ENCODE measurements at places on chromosomes 12 and 14.

DNA sequence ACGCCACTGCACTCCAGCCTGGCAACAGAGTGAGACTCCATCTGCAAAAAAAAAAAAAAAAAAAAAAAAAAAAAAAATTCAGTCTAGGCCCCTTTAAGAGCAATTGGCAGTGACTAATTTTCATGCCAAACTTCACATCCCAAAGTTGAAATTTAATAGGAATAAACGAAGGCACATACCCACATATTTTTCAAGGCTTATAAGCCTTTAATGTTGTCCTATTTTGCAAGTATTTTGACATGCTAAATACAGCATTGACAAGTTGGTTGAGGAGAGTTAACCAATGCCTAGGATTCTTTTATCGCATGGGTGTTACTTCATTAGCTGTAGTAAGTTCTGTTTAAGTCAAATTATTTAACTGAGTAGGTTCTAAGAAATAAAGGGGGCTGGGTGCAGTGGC is 23.5 kb upstream of the HIP1R start:
- no peaks in the 10 kb centered on the region for H3K36me3 ChIP-seq
- no peaks in the 10 kb centered on the region for H3K4me1 ChIP-seq
- H3K27ac ChIP-seq, result no peak overlapping the region
- H3K4me3 ChIP-seq, result no peak overlapping the region

DNA sequence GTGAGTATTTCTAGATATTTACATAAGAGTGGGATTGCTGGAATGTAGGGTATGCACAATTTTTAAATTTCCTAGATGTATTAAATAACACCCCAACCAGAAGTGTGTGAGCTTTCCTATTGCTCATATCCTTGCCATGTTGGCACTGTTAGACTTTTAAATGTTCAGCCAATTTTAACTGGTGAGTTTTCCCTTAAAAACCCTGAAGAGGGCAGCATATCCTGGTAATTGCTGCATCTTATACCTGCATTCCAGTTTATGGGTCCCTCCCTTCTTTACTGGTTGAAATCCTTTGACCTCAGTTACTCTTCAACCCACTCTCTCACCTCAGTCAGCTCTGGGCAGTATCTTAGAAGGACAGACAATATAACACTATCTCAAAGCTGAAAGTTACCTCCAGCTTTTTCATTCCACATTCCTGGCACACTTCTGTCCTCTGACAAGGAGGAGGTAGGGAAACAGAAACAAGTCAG is 270.6 kb downstream of the PAWR start:
- no peaks in the 10 kb centered on the region for H3K27me3 ChIP-seq
- H3K4me1 ChIP-seq, result no peaks in the 10 kb centered on the region
- H3K36me3 ChIP-seq, result no peaks in the 10 kb centered on the region
- DNase-seq, result no peak
- no peak overlapping the region for H3K27ac ChIP-seq

- no peaks in the 10 kb centered on the region for H3K27me3 ChIP-seq
- no peaks in the 10 kb centered on the region for H3K36me3 ChIP-seq
- no peak overlapping the region for H3K27ac ChIP-seq
- DNase-seq, result no peak
- no peaks in the 10 kb centered on the region for H3K4me1 ChIP-seq
Measured at GRCh38 chr12:83158613-83159207, 472.0 kb downstream of the TMTC2 start.

DNA sequence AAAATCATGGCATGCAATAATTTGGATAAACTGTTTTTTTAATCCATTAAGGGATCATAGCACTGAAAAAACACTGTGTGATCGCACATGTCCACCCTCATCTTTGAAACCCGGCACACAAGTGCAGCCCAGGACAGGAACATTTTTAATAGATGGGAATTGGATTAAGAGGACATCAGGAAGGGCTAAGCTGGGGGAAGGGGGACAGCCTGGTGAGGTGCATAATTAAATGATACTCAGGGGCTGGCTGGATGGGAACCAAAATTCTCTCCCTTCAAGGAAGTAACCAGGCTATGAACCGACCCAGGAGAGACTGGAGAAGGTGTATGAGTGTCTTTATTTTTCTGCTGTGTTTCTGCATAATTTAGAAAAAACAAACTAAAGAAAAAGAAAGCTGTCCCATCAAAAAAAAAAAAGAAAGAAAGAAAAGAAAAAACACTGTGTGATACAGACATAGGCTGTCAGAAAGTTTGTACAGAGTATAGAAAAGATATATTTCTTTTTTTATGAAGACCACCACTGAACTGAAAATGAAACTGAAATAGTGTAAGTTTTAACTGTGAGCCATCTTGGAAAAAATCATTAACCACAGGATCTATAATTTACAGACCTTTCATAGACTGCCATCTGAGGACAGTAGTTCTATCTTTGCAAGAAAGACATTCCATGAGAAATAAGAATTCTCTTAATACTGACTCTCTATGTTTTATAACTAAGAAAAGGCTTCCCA is 75.1 kb upstream of the SLC38A4 start:
- no peak for DNase-seq
- peaks cover 5% of the 10 kb centered on the region for H3K4me1 ChIP-seq
- no peak overlapping the region for H3K27ac ChIP-seq
- no peak overlapping the region for H3K4me3 ChIP-seq
- H3K36me3 ChIP-seq, result no peaks in the 10 kb centered on the region
- no peaks in the 10 kb centered on the region for H3K27me3 ChIP-seq

GRCh38 chr12:25866586-25867378 is 91.7 kb upstream of the RASSF8 start:
- no peak overlapping the region for H3K4me3 ChIP-seq
- no peaks in the 10 kb centered on the region for H3K4me1 ChIP-seq
- peaks cover 5% of the 10 kb centered on the region for H3K27me3 ChIP-seq

GRCh38 chr12:102806110-102806509 is 110.9 kb downstream of the PAH start:
- no peak overlapping the region for H3K27ac ChIP-seq
- H3K36me3 ChIP-seq, result no peaks in the 10 kb centered on the region
- H3K4me1 ChIP-seq, result no peaks in the 10 kb centered on the region
- no peaks in the 10 kb centered on the region for H3K27me3 ChIP-seq
- no peak for DNase-seq
- no peak overlapping the region for H3K4me3 ChIP-seq

- DNase-seq, result no peak
- no peaks in the 10 kb centered on the region for H3K36me3 ChIP-seq
- peaks cover 11% of the 10 kb centered on the region for H3K4me1 ChIP-seq
- H3K4me3 ChIP-seq, result no peak overlapping the region
- no peaks in the 10 kb centered on the region for H3K27me3 ChIP-seq
Measured at GRCh38 chr12:14264316-14264715, 101.2 kb upstream of the ATF7IP start.

DNA sequence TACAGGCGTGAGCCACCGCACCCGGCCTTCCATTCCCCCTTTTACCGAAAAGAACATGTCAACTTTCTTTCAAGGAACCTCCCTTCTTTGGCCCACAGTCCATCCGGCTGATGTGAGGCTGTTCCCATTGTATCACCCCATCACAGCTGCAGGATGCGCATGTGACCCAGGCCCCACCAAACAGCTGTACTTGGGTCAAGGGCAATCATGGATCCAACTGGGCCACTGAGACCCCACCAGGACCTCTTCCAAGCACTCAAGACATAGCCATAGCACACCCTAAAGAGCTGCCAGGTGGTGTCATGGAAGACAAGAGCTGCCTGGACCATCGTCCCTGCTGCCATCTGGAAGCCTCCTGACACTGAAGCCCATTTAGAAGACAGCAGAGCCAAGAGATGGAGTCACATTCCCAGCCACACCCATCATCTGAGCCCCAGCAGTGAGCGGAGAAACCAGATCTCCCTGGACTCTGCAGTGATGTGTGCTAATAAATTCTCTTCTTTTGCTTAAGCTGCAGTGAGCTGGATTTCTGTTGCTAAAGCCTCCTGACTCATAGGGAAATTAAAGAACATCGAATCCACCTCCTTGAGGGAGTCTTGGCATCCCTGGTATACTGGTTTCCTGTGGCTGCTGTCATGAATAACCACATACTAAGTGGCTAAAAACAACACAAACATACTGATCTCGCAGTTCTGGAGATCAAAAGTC is 105.6 kb downstream of the KSR2 start:
- H3K4me1 ChIP-seq, result no peaks in the 10 kb centered on the region
- no peak overlapping the region for H3K4me3 ChIP-seq
- no peaks in the 10 kb centered on the region for H3K36me3 ChIP-seq

GRCh38 chr14:22547948-22548750 is 40.9 kb downstream of the DAD1 start:
- H3K4me3 ChIP-seq, result peak overlapping the region; percentile 79
- peaks cover 97% of the 10 kb centered on the region for H3K4me1 ChIP-seq
- peaks cover 92% of the 10 kb centered on the region for H3K36me3 ChIP-seq
- H3K27me3 ChIP-seq, result no peaks in the 10 kb centered on the region
- no peak for DNase-seq

DNA sequence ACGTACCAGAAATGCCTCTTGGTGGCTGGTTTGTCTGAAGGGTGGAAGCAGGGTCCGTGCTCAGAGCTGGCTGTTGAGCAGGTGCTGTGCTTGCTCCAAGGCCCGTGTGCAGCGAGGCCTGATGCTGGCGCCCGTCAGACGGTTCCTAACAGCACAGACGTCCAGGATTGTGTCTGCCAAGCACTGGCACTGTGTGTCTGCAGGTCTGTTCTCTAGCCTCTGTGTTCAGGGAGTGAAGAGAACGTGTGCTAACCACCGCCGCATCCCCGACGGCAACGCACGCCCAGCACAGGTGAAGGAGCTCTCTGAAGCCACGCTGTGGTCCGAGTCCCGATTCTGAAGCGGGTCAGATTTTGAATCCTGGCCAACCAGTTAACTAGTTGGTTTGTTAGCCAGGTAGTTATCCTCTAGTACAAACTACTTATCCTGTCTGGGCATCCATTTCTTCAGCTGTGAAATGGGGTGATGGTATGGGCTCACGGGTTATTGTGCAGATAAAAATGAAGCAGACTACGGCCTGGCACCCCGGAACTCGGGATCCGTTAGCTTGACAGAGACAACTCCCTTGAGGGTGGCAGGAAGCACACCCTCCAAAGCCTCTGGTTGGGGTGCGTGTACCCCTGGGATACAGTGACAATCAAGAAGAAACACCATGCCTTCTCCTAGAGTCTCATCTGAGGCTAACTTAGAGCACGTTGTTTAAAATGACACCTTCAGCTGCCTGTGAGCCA is 18.6 kb upstream of the TDRD9 start:
- H3K4me3 ChIP-seq, result no peak overlapping the region
- no peaks in the 10 kb centered on the region for H3K27me3 ChIP-seq
- DNase-seq, result no peak
- H3K36me3 ChIP-seq, result peaks cover 11% of the 10 kb centered on the region
- peaks cover 21% of the 10 kb centered on the region for H3K4me1 ChIP-seq

DNA sequence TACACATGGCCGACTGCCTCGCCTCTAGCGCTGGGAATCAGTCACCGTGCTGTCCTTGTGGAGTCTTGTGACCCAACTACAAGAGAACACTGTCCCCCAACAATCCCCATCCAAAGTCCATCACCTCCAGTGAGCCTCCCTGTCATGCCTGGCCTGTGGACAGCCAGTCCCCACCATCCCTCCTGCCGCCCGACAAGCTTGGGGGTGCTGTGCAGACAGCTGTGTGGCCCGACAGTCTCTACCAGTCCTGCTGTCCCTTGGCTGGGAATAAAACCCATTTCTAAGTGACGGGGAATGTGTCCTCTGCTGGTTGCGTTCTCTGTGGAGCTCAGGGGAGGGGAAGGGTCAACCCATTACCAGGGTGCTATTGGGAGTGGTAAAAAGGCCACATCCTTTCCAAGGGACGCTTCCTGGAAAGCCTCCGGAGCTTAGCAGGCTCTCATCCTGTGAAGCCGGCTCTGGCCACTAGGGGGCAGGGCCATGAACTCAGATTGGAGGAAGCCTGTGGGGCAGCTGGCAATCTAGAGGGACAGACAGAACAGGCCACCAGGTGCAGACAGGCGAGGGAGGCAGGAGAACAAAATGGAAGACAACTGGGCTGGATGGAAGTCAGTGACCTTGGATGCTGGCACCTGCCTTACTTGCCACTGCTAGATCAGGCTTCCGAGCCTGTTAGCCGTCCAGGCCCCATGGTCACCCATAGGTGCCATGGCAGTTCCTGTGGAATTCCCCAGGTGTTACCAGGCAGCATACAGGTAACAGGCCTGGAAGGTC is 12.0 kb upstream of the BLTP3B start:
- peaks cover 3% of the 10 kb centered on the region for H3K36me3 ChIP-seq
- DNase-seq, result peak; percentile 64
- peaks cover 10% of the 10 kb centered on the region for H3K4me1 ChIP-seq
- H3K27me3 ChIP-seq, result no peaks in the 10 kb centered on the region
- H3K27ac ChIP-seq, result no peak overlapping the region
- no peak overlapping the region for H3K4me3 ChIP-seq

DNA sequence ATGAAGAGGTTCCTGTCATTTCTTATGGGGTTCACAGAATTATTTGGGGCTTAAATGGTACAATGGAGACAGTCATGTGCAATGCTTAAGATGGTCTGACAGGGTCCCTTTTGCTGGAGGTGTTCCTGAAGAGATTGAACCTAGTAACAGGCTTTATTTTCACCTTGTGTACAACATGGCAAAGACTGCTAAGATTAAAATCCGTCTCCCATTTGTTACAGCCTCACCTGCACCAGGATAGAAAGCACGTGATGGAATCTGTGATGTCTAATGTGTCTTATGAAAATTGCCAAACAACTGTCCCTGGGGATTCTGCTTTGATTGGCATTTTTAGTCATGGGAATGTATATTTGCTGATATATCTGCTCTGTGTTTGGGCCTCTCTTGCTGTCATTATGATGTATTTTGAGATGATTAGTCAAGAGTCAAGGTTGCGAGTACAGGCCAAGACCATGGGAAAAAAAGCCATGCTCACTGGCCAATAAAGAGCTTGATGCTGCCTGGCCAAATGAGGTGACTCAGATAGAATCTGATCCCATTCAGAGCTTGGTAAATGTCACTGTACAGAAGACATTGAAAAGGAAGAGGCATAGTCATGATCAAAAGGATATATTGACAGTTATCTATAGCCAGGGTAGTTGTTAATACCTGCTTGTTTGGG is 96.1 kb downstream of the FLRT2 start:
- no peaks in the 10 kb centered on the region for H3K4me1 ChIP-seq
- no peak overlapping the region for H3K4me3 ChIP-seq
- no peak overlapping the region for H3K27ac ChIP-seq
- DNase-seq, result no peak
- peaks cover 2% of the 10 kb centered on the region for H3K27me3 ChIP-seq

- no peaks in the 10 kb centered on the region for H3K4me1 ChIP-seq
- no peak for DNase-seq
- H3K27me3 ChIP-seq, result peaks cover 6% of the 10 kb centered on the region
Measured at GRCh38 chr14:99330316-99331240, 58.6 kb upstream of the BCL11B start.

DNA sequence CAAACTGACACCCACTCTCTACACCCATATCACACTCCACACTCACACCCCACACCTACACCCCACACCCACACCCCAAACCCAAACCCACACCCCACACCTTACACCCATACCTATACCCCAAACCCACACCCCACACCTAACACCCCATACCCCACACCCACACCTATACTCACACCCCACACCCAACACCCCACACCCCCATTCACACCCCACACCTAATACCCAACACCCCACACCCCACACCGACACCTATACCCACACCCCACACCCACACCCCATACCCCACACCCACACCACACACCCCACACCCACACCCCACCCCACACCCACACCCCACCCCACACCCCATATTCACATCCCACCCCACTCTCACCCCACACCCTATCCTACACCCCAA is 38.5 kb downstream of the TMEM120B start:
- H3K4me1 ChIP-seq, result no peaks in the 10 kb centered on the region
- no peak overlapping the region for H3K4me3 ChIP-seq
- no peak for DNase-seq
- H3K27me3 ChIP-seq, result no peaks in the 10 kb centered on the region
- H3K27ac ChIP-seq, result no peak overlapping the region
- H3K36me3 ChIP-seq, result peaks cover 19% of the 10 kb centered on the region
